ENCODE measurements at places on chromosomes 11 and 22. TPM values are rescaled to one million over a fixed set of nuclear protein-coding genes. Genes with fewer than 3 reads are reported as not detected.

- DNase-seq = no peak
- H3K27ac ChIP-seq = no peak overlapping the region
- H3K4me1 ChIP-seq = peaks cover 26% of the 10 kb centered on the region
- no peak overlapping the region for H3K4me3 ChIP-seq
- no peaks in the 10 kb centered on the region for H3K27me3 ChIP-seq
- H3K36me3 ChIP-seq = peaks cover 21% of the 10 kb centered on the region
These were observed 74.3 kb downstream of the BTBD10 start for GRCh38 chr11:13388741-13389140.

Gene LDHAL6A
- total RNA-seq = not detected

- peaks cover 43% of the 10 kb centered on the region for H3K4me1 ChIP-seq
- peaks cover 8% of the 10 kb centered on the region for H3K36me3 ChIP-seq
- H3K4me3 ChIP-seq = no peak overlapping the region
- H3K27me3 ChIP-seq = no peaks in the 10 kb centered on the region
- peak overlapping the region; percentile 51 for H3K27ac ChIP-seq
These were observed 13.7 kb downstream of the NUP98 start for GRCh38 chr11:3783611-3784010.

DNA sequence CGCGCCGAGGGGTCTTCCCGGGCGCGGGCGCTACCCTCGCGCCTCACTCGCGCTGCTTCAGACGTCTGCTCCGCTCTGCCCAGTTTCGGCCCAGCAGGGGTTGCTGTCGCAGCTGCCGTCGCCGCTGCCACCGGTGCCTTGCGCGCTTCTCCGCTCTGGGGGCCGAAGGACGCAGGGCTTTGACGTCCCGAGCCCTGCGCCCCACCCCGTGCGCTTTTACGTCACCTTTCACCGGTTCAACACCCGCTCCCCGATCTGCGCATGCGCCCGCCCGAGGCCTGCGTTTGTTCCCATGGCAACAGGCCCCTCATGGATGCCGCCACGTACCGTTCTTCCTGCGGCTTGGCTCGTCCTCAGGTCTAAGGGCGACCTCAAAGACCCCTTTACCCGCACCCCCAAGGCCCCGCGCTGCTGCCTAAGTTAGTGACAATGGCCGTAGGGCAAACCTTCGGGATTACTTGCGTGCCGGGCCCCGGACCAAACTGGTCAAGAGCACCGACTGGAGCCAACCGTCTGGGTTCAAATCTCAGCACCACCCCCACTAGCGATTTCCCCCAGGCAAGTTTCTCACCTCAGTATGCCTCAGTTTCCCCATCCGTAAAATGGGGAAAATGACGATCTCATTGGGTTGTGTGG lies 642 bp upstream of the CDK2AP2 start:
- peak overlapping the region; percentile 82 for H3K4me3 ChIP-seq
- DNase-seq = peak; percentile 99
- peaks cover 39% of the 10 kb centered on the region for H3K4me1 ChIP-seq
- no peaks in the 10 kb centered on the region for H3K27me3 ChIP-seq

GRCh38 chr11:91163619-91164451 lies 941.0 kb upstream of the CHORDC1 start:
- peak overlapping the region; percentile 68 for H3K27ac ChIP-seq
- no peaks in the 10 kb centered on the region for H3K36me3 ChIP-seq
- no peak for DNase-seq
- peaks cover 37% of the 10 kb centered on the region for H3K4me1 ChIP-seq

DNA sequence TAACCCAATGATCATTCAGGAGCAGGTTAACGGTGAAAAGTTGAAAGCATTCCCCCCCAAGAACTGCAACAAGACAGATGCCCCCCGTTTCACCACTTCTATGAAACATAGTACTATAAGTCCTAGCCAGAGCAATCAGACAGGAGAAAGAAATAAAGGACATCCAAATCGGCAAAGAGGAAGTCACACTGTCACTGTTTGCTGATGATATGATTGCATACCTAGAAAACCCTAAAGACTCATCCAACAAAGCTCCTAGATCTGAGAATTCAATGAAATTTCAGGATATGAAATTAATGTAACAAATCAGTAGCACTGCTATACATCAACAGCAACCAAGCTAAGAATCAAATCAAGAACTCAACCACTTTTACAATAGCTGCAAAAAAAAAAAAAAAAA lies 32.8 kb downstream of the PIWIL3 start:
- no peak overlapping the region for H3K4me3 ChIP-seq
- peaks cover 61% of the 10 kb centered on the region for H3K27me3 ChIP-seq
- H3K27ac ChIP-seq = no peak overlapping the region
- no peaks in the 10 kb centered on the region for H3K36me3 ChIP-seq

DNA sequence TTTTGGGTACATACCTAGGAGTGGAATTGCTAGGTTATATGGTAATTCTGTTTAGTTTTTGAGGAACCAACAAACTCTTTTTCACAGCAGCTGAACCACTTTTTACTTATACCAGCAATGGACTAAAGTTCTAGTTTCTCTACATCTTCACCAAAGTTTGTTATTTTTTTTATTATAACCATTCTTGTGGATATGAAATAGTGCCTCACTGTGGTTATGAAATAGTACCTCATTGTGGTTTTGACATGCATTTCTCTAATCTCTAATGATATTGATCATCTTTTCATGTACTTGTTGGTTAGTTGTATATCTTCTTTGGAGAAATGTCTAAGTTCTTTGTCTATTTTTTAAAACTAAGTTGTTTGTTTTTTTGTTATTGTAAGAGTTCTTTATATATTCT lies 27.2 kb downstream of the STIM1 start:
- H3K4me3 ChIP-seq = no peak overlapping the region
- peaks cover 15% of the 10 kb centered on the region for H3K4me1 ChIP-seq
- no peak for DNase-seq
- no peak overlapping the region for H3K27ac ChIP-seq
- peaks cover 2% of the 10 kb centered on the region for H3K36me3 ChIP-seq

- H3K36me3 ChIP-seq = no peaks in the 10 kb centered on the region
- no peak overlapping the region for H3K4me3 ChIP-seq
- H3K4me1 ChIP-seq = no peaks in the 10 kb centered on the region
- H3K27me3 ChIP-seq = peaks cover 15% of the 10 kb centered on the region
These were observed 51.0 kb downstream of the SVIP start for GRCh38 chr11:22778642-22779041.

Gene LINC01488
- not detected for total RNA-seq

Gene PKDREJ
- 0.05 TPM for total RNA-seq

DNA sequence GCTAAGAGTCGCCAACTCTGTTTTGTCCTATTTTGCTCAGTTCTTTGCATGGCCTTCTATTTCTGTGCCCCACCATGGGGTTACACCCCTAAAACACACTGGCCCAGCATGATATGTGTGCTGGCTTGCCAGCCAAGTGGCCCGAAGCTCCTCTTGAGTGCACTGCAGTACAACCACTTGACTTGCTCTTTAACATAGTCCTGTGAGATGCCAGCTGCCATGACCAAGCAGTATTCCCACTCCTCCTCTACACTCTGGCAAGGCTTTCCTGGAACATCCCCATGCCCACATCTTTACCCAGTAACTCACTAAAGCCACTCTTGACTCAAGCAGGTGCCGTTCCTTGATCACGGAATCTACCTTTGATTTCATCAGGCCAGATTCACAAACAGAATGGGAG lies 102.9 kb upstream of the GAL start:
- no peaks in the 10 kb centered on the region for H3K27me3 ChIP-seq
- DNase-seq = no peak
- H3K27ac ChIP-seq = peak overlapping the region; percentile 89
- H3K36me3 ChIP-seq = peaks cover 17% of the 10 kb centered on the region

Gene BBOX1
- total RNA-seq = 0.90 TPM

DNA sequence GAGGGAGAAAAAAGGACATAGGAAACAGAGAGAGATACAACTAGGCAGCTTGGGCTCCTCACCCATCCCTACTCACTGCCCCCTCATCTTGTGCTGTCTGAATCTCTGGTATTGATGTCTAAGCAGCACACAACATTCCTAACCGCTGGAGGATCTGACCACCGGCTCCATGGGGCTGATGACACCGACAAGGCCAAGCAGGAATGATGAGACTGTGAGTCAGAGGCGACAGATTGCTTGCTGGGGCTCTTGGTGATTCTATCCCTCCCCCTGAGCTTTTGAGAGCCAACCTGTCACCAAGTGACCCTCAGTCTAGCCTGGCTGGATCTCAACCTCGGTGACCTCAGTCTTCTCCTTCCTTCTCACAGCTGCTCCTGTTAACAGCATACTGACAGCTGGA lies 13.8 kb downstream of the PAMR1 start:
- H3K4me3 ChIP-seq = no peak overlapping the region
- peak overlapping the region; percentile 70 for H3K27ac ChIP-seq
- H3K4me1 ChIP-seq = peaks cover 27% of the 10 kb centered on the region
- no peak for DNase-seq

- no peak overlapping the region for H3K4me3 ChIP-seq
- H3K27me3 ChIP-seq = peaks cover 19% of the 10 kb centered on the region
- no peak overlapping the region for H3K27ac ChIP-seq
- H3K36me3 ChIP-seq = no peaks in the 10 kb centered on the region
- H3K4me1 ChIP-seq = peaks cover 8% of the 10 kb centered on the region
These were observed 28.6 kb upstream of the ATXN10 start for GRCh38 chr22:45642986-45643385.

DNA sequence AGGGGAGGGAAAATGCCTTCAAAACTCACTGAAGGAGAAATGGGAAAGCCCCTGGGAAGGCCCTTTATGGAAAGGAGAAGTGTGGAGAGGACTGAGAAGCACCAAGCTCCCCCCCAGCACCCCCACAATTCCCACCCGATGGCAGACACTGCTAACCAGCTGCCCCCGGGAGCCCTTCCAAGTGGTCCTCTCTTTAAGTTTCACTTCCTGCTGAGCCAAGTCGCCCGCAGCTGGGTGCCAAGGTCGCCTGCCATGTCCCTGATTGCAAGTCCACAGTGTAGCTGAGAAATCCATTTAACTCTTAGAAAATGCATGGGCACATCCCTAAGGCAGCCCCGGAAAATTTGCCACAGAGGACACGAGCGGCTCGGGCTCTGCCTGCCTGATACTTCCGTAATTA lies 68.2 kb downstream of the GALNT18 start:
- no peak overlapping the region for H3K4me3 ChIP-seq
- peaks cover 4% of the 10 kb centered on the region for H3K27me3 ChIP-seq
- DNase-seq = no peak
- H3K4me1 ChIP-seq = no peaks in the 10 kb centered on the region
- peaks cover 1% of the 10 kb centered on the region for H3K36me3 ChIP-seq

- no peaks in the 10 kb centered on the region for H3K36me3 ChIP-seq
- H3K27me3 ChIP-seq = peaks cover 25% of the 10 kb centered on the region
- DNase-seq = no peak
These were observed 9.1 kb upstream of the RAC2 start for GRCh38 chr22:37253126-37253660.

DNA sequence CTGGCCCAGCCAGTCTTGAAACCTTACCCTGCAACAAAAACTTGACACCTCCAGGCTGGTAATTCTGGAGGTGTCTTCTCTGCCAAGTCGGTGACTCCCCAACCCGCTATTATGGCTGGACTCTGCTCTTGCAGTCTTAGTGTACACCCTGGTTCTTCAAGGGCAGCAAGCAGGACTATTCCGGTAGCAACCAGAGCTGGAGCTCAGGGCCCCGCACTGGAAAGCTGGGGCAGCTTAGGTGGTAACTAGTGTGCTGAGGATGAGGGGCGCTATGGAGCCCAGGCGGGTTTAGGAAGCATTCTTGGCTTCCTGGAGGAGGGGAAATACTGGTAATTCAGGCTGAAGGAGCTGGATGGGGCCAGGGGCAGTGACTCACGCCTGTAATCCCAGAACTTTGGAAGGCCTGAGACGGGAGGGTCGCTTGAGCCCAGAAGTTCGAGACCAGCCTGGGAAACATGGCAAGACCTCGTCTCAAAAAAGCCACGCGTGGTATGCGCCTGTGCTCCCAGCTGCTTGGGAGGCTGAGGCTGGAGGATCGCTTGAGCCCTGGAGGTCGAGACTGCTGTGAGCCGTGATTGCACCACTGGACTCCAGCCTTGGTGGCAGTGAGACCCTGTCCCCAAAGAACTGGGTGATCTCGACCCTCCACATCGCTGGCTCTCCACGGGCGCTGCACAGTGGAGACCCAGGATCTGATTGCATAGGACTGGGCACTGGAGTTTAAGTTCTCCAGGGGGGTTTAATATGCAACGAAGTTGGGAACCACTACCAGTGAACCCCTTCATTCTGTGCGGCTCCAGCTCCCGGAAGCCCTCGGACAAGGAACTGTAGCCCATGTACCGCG lies 10.6 kb upstream of the AIFM3 start:
- peak overlapping the region; percentile 57 for H3K4me3 ChIP-seq
- peaks cover 14% of the 10 kb centered on the region for H3K4me1 ChIP-seq
- no peak overlapping the region for H3K27ac ChIP-seq
- no peaks in the 10 kb centered on the region for H3K27me3 ChIP-seq

GRCh38 chr11:102813484-102813883 lies 15.5 kb upstream of the MMP1 start:
- peaks cover 15% of the 10 kb centered on the region for H3K36me3 ChIP-seq
- no peak overlapping the region for H3K27ac ChIP-seq
- no peak for DNase-seq
- peaks cover 4% of the 10 kb centered on the region for H3K4me1 ChIP-seq
